ENCODE measurements at places on chromosomes 6 and 20.

GRCh38 chr6:167707686-167708500 is 118.8 kb upstream of the AFDN start:
- no peak for DNase-seq

DNA sequence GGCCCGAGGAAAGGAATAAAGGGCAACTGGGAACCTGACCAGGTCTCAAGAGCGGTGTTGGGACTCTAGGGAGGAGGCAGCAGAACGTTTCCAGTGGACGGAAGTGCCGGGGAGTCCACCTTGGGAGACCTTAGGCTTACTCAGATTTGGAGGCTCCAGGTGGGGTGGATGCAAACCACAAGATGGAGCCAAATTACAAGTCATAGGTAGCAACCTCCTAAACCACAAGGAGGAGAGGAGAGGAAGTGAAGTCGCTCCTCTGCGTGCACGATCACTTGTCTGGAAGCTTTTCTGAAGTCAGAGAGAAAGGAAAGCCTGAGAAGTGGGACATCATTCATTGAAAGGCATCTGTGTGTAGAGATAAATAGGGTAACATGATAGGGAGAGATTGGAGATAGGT is 9.3 kb downstream of the HLA-DOA start:
- no peak for DNase-seq

DNA sequence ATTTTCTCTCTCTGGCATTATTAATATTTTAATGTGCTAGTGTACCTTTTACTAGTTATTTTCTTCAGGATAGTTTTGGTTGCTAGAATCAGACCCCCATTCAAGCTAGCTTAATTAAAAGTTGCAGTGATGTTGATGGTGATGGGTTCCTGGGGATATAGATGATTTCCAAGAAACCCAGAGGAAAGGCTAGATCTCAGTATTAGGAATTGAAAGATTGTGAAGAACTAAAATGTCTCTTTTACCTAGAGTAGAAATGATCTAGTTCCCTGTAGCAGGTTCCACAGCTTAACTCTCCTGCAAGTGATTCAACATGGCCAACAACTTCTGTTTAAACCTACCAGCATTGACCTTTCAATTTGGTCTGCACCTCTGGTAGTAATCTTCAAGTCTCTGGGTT is 78.6 kb downstream of the DOK5 start:
- DNase-seq, result no peak

GRCh38 chr20:14569641-14570040 is 232.2 kb upstream of the FLRT3 start:
- DNase-seq, result no peak
